CD4-positive, alpha-beta T cell (primary cell): ENCODE measurements at places on chromosomes 13 and 19.

DNA sequence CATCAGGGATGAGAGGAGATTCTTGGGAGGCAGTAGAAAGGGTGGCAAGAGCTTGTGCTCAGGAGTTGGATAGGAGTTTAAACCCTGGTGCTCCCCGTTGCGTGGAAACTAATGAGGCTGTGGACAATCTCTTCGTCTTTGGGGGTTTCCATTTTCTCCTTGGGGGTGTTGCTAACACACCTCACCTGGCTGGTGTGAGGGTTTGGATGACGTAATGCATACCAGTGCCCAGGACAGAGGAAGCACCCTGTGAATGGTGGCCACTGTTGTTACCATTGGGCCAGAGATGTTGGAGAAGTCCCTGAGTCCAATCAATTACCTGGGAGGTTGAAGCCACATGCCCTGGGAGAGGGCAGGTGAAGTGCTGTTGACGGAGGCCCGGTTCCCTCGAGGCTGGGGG, 146.5 kb downstream of the URI1 start:
- H3K4me1 ChIP-seq: no peaks in the 10 kb centered on the region
- no peak overlapping the region for H3K4me3 ChIP-seq
- DNase-seq: no peak
- H3K27ac ChIP-seq: no peak overlapping the region
- no peaks in the 10 kb centered on the region for H3K27me3 ChIP-seq
- H3K36me3 ChIP-seq: no peaks in the 10 kb centered on the region

DNA sequence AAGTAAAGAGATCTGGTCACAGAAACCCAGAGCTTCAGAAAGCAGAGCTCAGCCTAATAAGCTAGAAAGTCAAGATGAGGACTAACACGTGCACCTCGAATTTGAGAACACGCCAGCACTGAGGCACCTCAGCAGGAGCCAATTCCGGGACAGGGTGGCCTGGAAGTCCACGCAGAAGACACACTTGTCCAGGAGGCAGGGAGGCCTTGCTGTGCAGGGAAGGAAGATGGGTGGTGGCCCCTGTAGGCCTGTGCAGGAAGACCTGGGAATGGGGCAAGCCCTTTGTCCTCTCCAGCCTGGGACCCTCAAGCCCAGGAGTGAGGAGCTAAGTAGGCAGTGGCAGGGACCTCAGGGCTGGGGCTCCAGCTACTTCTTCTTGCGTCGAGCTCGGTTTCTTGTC, 16.3 kb upstream of the VSTM2B start:
- H3K4me1 ChIP-seq: no peaks in the 10 kb centered on the region
- DNase-seq: no peak
- H3K4me3 ChIP-seq: no peak overlapping the region
- no peaks in the 10 kb centered on the region for H3K36me3 ChIP-seq

DNA sequence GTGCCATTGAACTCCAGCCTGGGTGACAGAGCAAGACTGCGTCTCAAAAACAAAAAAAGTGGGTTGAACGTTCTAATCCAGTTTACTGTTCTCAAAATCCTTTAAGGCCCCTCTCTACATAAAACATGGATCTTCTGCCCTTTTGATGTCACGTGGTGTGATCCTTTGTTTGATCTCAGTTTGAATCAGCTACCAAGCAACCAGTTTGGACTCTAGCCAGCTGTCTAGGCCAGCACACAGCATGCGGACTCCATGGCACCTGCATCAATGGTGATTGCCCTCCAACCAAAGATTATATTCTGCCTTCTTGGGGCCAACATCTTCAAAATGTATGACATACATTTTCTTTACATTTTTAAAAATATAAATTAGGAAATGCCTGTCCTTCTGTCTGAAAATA, 365.4 kb downstream of the NDFIP2 start:
- no peaks in the 10 kb centered on the region for H3K27me3 ChIP-seq
- no peak overlapping the region for H3K27ac ChIP-seq
- no peaks in the 10 kb centered on the region for H3K36me3 ChIP-seq
- H3K4me3 ChIP-seq: no peak overlapping the region

GRCh38 chr13:25080773-25081172, 15.2 kb upstream of the PABPC3 start:
- no peak for DNase-seq
- H3K36me3 ChIP-seq: no peaks in the 10 kb centered on the region
- no peaks in the 10 kb centered on the region for H3K4me1 ChIP-seq
- H3K4me3 ChIP-seq: no peak overlapping the region
- no peaks in the 10 kb centered on the region for H3K27me3 ChIP-seq
- H3K27ac ChIP-seq: no peak overlapping the region

GRCh38 chr13:38417241-38417640, 67.6 kb downstream of the UFM1 start:
- H3K4me3 ChIP-seq: no peak overlapping the region
- no peaks in the 10 kb centered on the region for H3K27me3 ChIP-seq
- H3K36me3 ChIP-seq: no peaks in the 10 kb centered on the region

DNA sequence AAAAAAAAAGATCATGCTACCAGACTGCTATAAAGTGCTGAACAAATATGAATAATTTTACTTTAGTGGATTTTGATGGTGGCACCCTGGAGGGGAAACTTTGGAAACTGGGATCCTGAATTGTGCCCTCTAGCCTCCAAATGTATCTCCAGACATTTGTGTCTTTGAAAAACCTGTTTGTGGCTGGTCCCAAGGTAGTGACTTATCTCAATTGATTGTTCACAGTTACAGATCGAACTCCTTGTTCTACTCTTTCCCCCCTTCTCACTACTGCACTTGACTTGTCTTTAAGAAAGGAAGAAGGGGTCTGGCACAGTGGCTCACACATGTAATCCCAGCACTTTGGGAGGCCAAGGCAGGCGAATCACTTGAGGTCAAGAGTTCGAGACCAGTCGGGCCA, 10.5 kb downstream of the RGL3 start:
- peaks cover 9% of the 10 kb centered on the region for H3K27me3 ChIP-seq
- DNase-seq: no peak
- no peak overlapping the region for H3K4me3 ChIP-seq
- no peaks in the 10 kb centered on the region for H3K36me3 ChIP-seq
- peaks cover 6% of the 10 kb centered on the region for H3K4me1 ChIP-seq

- peaks cover 13% of the 10 kb centered on the region for H3K4me1 ChIP-seq
- no peaks in the 10 kb centered on the region for H3K27me3 ChIP-seq
- DNase-seq: no peak
- H3K4me3 ChIP-seq: no peak overlapping the region
- H3K27ac ChIP-seq: no peak overlapping the region
Measured at GRCh38 chr19:35540356-35540927, 5.0 kb upstream of the TMEM147 start.

- peak within 1 kb of the TSS; percentile 38 for H3K4me3 ChIP-seq
- no peak within 1 kb of the TSS for H3K27ac ChIP-seq
- H3K4me1 ChIP-seq: peaks cover 10% of the 10 kb centered on the region
- H3K36me3 ChIP-seq: no peaks in the 10 kb centered on the region
Measured at GRCh38 chr19:18397242-18398202, at the start of gene LRRC25. Gene LRRC25, minus strand, starts transcription at chr19:18397622. Its CDS starts 659 bp downstream, at chr19:18396963.

- H3K27me3 ChIP-seq: peaks cover 3% of the 10 kb centered on the region
- no peak overlapping the region for H3K4me3 ChIP-seq
- no peak overlapping the region for H3K27ac ChIP-seq
- no peaks in the 10 kb centered on the region for H3K4me1 ChIP-seq
Measured at GRCh38 chr19:21264891-21265290, 64.3 kb downstream of the ZNF708 start.

DNA sequence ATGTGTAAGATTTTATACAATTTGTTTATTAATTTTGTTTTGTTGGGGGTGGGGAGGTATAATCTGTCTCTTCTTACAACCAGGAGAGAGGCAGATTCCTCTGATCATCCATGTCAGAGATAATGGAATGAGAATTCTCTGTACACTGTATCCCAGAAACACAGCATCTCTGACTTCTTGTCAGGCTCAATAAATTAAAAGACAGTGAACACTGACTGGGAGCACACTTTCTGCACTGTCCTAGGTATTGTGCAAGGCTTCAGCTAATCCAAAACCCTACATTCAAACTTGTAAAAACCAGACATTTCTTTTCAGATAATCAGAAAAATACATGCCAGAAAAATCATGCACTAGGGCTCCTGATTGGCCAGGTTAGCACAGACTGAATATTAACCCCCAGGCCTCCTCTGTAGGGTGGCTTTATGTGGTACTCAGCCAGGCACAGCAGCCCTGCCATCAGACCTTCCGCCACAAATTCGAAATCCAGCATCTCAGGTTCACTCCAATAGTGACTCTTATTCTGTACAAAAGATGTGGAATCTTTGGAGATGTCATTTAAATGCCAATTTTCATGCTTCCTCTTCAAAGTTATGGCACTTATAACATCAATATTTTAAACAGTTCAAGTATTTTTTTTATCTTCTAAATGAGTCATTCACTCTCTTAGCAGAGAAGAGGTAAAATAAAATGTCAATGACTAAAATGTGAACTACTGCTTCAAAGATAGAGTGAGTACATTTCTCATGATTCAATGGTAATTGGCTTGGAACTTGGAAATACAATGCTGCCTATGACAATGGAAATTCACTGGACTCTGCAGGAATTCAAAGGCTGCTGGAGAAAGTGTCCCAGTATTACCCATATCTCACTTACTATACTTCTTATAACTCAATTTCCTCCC, 211.5 kb downstream of the KLF12 start:
- no peak for DNase-seq
- peaks cover 14% of the 10 kb centered on the region for H3K4me1 ChIP-seq
- no peak overlapping the region for H3K4me3 ChIP-seq
- H3K36me3 ChIP-seq: no peaks in the 10 kb centered on the region
- H3K27ac ChIP-seq: no peak overlapping the region

DNA sequence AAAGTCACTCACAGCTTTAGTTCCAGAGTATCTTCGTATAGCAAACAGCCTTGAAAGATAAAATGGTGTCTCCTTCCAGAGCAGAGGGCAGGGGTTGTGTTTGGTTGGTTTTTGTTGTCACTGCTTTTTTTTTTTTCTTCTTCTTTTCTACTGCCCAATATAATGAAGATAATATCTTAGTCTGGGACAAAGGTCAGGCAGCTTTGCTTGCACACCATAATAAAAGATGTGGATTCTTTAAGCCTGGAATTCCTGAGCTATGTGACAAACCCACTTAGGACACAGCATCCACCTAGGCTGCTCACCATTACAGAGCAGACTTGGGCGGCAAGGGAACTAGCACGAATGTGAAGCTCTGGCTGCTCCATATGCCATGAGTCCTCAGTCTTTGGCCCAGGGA, 165.6 kb upstream of the MIR17HG start:
- H3K36me3 ChIP-seq: no peaks in the 10 kb centered on the region
- no peak for DNase-seq
- no peak overlapping the region for H3K27ac ChIP-seq
- H3K4me1 ChIP-seq: no peaks in the 10 kb centered on the region

GRCh38 chr19:14411161-14411937, 7.8 kb downstream of the DDX39A start:
- H3K36me3 ChIP-seq: peaks cover 96% of the 10 kb centered on the region
- no peak overlapping the region for H3K27ac ChIP-seq
- H3K4me3 ChIP-seq: no peak overlapping the region
- H3K27me3 ChIP-seq: no peaks in the 10 kb centered on the region

DNA sequence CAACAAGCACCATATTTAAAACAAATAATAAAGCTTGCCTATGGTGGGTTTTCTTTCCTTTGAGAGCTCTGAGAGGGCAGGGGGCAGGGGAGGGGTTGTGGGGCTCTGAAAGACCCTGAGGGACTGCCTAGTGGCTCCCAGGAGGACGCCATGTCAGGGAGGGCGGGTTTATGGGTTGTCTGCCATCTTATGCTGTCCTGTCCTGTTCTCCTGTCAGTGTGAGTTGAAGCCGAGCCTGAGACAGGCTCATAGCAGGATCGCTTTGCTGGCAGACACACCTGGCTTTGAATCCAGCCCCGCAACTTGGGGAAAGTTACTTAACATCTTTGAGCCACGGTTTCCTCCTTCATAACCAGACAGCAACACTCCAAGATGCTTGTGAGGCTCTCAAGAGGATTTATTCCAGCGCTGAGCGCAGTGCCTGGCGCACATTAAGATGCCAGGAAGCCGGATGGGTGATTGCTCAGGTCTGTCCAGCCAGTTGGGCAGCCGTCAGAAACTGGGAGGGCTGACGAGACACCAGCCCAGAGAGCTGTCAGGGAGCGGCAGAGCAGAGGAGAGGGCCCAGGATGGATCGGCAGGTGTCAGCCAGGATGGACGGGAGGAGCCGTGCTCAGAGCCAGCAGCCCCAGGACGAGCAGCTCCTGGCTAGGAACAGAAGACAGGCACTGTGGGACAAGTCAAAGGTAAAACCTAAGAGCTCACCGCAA, 36.8 kb upstream of the C1QTNF9 start:
- H3K27ac ChIP-seq: peak overlapping the region; percentile 99
- H3K4me3 ChIP-seq: peak overlapping the region; percentile 62
- peaks cover 86% of the 10 kb centered on the region for H3K4me1 ChIP-seq
- H3K27me3 ChIP-seq: no peaks in the 10 kb centered on the region
- H3K36me3 ChIP-seq: peaks cover 5% of the 10 kb centered on the region

DNA sequence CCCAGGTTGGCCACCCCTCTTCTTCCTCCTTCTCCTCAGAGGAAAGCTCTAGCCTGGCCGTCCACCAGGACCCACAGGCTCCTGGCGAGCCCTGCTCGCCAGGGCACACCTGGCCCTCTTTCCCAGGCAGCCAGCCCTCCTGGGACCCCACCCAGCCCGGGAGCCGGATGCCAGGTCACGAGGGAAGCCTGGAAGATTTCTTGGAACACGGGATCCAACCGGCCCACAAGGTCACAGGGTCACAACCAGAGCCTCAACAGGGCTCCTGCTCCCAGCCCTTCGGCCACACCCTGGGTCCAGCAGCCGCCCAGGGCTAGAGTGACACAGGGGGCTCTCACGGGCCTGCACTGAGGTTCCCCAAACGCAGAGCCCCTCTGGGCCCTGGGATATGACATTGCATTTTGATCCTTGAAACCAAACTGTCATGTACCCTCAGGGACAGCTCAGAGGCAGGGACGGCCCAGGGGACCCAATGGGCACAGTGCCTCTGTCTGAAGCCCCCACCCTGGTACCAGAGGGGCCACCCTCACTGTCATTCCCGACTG, 5.5 kb downstream of the MKNK2 start:
- DNase-seq: peak; percentile 23
- H3K27me3 ChIP-seq: no peaks in the 10 kb centered on the region
- no peak overlapping the region for H3K27ac ChIP-seq
- no peak overlapping the region for H3K4me3 ChIP-seq
- peaks cover 95% of the 10 kb centered on the region for H3K4me1 ChIP-seq
- H3K36me3 ChIP-seq: peaks cover 78% of the 10 kb centered on the region

- no peak overlapping the region for H3K4me3 ChIP-seq
- H3K27ac ChIP-seq: no peak overlapping the region
- H3K36me3 ChIP-seq: peaks cover 29% of the 10 kb centered on the region
- H3K4me1 ChIP-seq: peaks cover 10% of the 10 kb centered on the region
- H3K27me3 ChIP-seq: no peaks in the 10 kb centered on the region
- no peak for DNase-seq
Measured at GRCh38 chr19:3771000-3771905, 775 bp downstream of the RAX2 start.

GRCh38 chr13:89238496-89238895, 1567.3 kb downstream of the SLITRK5 start:
- DNase-seq: no peak
- no peaks in the 10 kb centered on the region for H3K4me1 ChIP-seq
- H3K4me3 ChIP-seq: no peak overlapping the region
- no peaks in the 10 kb centered on the region for H3K36me3 ChIP-seq
- H3K27me3 ChIP-seq: no peaks in the 10 kb centered on the region
- H3K27ac ChIP-seq: no peak overlapping the region

GRCh38 chr19:2983351-2984214, 6.2 kb downstream of the TLE6 start:
- H3K4me1 ChIP-seq: peaks cover 5% of the 10 kb centered on the region
- H3K27ac ChIP-seq: no peak overlapping the region
- no peaks in the 10 kb centered on the region for H3K36me3 ChIP-seq
- no peak for DNase-seq
